GM13977 (cell line): ENCODE measurements at places on chromosomes 1 and 21.
A peak's percentile ranks its signal among the peaks of the same experiment; 100 is the strongest.

DNA sequence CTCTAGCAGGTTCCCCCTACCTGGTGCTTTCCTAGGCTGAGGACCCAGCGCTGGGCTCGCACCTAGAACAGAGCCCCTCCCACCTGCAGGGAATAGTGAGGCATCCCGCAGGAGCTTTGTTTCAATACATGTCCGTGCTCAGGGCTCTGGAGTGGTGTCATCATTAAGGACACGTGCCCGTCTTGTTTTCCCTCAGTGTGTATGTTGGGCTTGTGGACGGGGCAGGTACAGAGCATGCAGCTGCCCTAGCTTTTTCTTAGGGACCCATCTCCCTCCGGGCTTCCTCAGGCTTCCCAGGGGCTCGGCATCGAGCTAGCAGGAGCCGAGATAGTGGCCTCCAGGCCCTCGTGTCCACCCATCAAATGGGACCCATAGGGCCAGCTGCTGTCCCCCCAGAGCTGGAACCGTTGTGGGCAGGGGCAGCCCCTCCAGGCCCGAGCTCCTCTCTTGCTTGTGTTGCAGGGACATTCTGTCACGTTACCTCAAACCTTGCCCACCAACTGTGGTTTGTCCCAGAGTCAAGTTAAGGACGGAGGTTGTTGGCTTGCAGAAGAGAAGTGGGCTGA, 3.9 kb downstream of the TMEM201 start:
- DNase-seq = no peak

- no peak for DNase-seq
These were observed 5.3 kb downstream of the PRUNE1 start for GRCh38 chr1:151013518-151013917.

- DNase-seq = peak; percentile 40
These were observed 850 bp downstream of the SESN2 start for GRCh38 chr1:28259934-28260802.

DNA sequence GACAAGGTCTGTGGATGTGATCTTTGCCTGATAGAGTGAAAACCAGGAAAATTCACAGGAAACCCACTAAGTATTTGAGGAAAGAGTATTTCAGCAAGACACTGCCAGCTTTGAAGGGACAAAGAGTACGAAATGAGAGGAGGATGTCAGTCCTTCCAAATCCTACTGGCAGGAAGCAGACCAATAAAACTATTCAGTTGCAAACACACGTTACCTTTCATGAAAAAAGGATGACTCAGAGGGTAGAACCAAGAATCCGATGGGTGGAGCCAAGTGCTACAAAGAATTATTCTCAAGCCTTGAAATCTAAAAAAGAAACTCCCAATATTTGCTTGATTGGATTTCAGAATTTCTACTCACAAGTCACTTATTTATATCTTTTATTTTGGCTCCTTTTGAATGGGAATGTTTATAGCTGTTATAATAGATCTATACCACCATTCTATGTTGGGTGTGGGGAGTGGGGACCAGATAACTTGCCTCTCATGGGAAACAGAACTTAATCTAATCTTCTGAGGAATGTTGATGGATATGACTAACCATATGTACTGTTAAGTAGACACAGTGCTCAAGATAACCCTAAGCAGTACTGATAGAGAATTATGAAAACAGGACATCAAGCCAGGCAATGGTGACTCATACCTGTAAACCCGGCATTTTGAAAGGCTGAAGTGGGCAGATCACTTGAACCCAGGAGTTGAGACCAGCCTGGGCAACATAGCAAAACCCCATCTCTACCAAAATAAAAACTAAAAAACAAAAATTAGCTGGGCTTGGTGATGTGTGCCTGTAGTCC, 19.3 kb upstream of the HEATR1 start:
- no peak for DNase-seq

- DNase-seq = no peak
These were observed 68.5 kb downstream of the GPATCH2 start for GRCh38 chr1:217562229-217562878.

DNA sequence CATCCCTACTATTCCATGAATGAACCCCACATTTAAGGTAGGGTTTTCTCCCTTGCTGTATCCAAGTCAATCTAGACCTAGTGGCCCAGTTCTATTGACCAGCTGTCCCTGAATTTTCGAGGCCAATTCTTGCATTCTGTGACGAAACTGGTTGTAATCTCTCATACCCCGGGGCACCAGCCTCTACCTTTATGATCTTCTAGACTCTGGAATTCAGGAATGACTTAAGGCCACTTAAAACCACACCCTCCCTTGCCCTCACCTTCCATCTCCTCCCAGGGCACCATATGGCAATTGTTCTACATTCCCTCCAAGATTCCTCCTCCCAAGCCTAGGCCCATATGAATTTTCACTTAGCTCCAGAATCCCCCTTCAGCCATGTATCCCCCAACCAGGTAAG, 48.9 kb downstream of the RHOU start:
- no peak for DNase-seq

- no peak for DNase-seq
These were observed 7.6 kb upstream of the LBR start for GRCh38 chr1:225435487-225435886.

GRCh38 chr1:35361638-35362037, 93.1 kb downstream of the ZMYM4 start:
- DNase-seq = no peak

DNA sequence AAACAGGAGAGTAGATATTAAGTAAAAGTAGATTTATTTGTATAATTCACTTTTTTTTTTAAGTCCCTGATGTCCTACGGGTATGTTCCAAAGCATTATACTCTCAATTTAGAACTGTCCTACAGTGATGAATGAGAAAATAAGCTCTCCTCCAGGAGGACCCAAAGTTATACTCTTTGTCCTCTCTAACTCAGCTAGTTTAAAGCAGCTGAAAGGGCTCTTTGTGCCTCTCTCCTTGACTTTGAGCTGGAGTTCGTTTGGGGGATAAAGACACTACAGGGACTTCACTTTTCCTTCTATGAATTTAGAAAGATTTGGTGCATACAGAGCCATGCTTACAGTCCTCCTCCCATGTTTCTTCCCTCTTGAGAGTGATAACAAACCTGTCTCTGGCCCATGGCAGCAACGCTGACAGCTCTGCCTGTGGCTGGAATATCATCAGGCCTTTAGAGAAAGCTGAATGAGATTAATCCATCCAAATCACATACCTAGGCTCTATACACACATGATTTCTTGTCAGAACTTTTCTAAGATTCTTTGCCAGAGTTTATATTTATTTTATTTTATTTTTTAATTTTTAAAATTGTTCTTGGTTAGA, 134.3 kb downstream of the PIK3R3 start:
- DNase-seq = no peak

- no peak for DNase-seq
These were observed 136.5 kb upstream of the POU3F1 start for GRCh38 chr1:38183096-38183495.

DNA sequence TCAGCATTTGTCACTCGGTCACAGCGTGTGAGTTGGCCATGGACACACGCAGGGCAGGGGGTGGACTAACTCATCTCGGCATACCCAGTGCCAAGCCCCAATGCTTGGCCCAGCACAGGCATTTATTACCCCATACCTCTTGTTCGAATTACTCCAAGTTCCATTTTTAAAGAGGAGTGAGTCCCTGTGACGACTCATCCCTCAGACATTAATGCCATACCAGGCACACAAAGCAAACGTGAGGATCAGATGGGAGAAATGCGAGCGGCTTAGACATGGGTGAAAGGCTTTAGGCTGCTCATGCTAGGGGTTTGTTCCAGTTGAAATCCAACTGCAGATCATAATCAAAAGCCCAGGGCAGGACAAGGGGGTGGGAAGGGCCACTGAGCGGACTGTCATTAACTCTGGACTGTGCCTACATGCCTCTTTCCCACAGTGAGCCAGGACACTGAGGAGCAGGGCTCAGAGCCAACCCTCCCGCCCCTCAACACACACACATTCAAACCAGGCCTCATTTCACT, 118.5 kb upstream of the NGF start:
- DNase-seq = no peak

GRCh38 chr1:183024317-183025009, 1.2 kb downstream of the LAMC1 start:
- no peak for DNase-seq

GRCh38 chr1:214458541-214458940, 92.9 kb downstream of the PTPN14 start:
- no peak for DNase-seq

- DNase-seq = peak; percentile 19
These were observed 3.1 kb upstream of the SHISA4 start for GRCh38 chr1:201885531-201886075.

DNA sequence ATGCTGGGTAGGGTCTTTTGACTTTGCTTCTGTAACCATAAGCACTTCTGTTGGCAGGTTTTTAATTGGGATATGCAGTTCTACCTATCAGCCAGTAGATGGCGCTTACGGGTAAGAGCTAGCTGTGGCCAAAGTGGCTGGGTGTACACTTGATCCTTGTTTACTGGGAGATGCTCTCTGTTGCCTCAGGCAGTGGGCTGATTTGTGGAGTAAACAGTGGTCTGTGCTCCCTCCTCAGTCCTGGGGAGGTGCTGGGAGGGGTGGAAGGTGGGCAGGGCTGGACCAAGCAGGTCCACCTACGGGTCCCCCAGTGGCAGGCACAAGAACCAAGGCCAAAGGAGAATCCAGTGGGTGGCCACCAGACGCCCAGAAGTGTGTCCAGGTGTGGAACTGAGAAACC, 43.4 kb downstream of the RALGPS2 start:
- peak; percentile 46 for DNase-seq

DNA sequence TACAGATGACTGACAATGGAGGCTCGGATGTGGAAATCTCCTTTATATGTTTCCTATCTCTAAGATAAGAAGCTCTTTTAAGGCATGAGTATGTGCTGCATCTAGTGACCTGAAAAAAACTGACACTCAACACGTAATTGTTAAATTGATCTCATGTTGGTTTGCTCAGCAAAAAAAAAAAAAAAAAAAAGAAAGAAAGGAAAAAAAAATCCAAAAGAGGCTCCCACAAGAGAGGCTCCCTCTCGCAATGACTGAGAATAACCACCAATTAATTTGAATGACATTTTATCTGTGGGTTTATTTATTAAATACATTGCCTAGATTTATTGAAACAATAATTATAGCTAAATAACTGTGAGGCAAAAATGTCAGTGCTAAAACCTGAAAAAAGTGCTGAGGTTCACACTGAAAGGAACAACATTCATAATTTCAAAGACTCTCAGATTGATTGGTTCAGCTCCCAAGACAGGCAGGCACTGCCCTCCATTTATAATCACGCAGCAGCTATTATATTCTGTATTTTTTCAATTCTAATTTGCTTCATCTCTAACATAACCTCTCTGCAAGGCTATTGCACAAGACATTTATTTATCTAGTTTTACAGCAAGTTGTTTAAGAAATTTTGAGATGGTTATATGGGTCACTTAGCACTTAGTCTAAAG, 184.5 kb upstream of the TMPRSS15 start:
- no peak for DNase-seq

GRCh38 chr1:15674386-15675159, 9.5 kb upstream of the PLEKHM2 start:
- no peak for DNase-seq

- no peak for DNase-seq
These were observed 5.6 kb upstream of the CTPS1 start for GRCh38 chr1:40973912-40974311.

- DNase-seq = no peak
These were observed 18.7 kb downstream of the COL6A1 start for GRCh38 chr21:46000182-46000730.

DNA sequence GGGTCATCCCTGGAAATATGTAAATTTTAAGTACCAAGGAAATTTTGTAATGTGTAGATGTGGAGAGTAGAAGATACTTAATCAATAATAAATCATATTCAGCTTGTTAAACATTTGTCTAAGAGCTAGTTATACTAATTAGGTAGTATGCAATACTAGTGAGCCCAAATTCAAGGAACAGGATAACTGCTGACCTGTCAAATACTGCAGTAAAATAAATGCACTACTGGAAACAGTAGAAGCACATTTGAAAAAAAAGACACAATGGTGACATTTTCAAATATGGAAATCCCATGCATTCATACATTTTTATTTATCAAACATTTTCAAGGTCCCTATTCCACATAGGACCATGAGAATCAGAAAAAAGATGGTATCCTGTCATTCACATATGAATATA, 27.2 kb downstream of the EPRS1 start:
- no peak for DNase-seq

DNA sequence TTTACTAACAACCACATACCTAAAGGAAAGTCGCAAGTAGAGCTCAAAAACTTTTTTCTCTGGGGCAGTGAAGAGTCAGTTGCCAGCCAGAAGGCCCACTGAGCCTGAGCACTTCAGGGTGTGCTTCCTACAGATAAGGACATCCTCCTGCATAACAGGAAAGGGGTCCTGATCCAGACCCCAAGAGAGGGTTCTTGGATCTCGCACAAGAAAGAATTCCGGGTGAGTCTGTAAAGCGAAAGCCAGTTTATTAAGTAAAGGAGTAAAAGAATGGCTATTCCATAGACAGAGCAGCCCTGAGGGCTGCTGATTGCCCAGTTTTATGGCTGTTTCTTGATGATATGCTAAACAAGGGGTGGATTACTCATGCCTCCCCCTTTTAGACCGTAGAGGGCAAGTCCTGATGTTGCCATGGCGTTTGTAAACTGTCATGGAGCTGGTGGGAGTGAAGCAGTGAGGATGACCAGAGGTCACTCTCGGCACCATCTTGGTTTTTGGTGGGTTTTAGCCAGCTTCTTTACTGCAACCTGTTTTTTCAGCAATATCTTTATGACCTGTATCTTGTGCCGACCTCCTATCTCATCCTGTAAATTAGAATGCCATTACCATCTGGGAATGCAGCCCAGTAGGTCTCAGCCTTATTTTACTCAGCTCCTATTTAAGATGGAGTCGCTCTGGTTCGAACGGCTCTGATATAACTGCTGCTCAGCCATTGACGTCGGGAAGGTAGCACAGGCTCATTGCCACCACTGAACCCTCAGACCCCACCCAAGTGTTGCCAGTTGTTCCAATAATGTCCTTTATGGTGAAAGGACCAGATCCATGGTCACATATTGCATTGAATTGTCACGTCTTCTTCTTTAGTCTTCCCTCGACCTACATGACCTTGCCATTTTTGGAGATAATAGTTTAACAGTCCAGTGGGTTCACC, 96.6 kb upstream of the ERRFI1 start:
- no peak for DNase-seq

GRCh38 chr1:218683242-218683641, 338.1 kb downstream of the TGFB2 start:
- no peak for DNase-seq

- no peak for DNase-seq
These were observed 39.3 kb downstream of the TRIM62 start for GRCh38 chr1:33142483-33143064.
